ENCODE measurements at places on chromosomes 5 and 9. TPM values are rescaled to one million over a fixed set of nuclear protein-coding genes. Genes with fewer than 3 reads are reported as not detected.

Gene KCTD16
- total RNA-seq, result 0.09 TPM

Gene TRAF1
- total RNA-seq, result 0.43 TPM

Gene FOXD4L4
- 0.09 TPM for total RNA-seq

Gene AGXT2
- not detected for total RNA-seq

Gene TMEM171
- total RNA-seq, result 0.77 TPM

Gene KIAA1958
- total RNA-seq, result 0.69 TPM

Gene C9orf153
- 0.34 TPM for total RNA-seq

Gene FGFR4
- 3.3 TPM for total RNA-seq
